Fibroblast of skin of right biceps (primary cell): ENCODE measurements at places on chromosomes 4 and X.

GRCh38 chr4:40648131-40648530 lies 18.5 kb upstream of the RBM47 start:
- peak; percentile 44 for DNase-seq

DNA sequence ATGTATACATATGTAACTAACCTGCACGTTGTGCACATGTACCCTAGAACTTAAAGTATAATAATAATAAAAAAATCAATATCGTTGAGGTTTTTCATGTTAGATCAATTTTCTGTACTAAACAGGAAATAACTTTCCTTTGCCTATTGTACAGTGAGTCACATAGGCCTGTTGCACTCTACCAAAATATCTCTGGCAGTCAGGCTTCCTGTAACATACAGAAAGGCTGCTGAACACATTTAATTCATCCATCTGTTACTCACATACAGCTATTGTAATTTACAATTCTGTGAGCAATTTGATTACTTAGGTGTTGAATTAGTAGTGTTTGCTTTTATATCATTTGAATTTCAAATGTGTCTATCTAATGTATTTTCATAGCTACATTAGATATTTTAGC lies 427.8 kb downstream of the TMA16 start:
- DNase-seq = no peak

- DNase-seq = no peak
Observed at GRCh38 chr4:89316211-89316610, 8.6 kb upstream of the GPRIN3 start.

DNA sequence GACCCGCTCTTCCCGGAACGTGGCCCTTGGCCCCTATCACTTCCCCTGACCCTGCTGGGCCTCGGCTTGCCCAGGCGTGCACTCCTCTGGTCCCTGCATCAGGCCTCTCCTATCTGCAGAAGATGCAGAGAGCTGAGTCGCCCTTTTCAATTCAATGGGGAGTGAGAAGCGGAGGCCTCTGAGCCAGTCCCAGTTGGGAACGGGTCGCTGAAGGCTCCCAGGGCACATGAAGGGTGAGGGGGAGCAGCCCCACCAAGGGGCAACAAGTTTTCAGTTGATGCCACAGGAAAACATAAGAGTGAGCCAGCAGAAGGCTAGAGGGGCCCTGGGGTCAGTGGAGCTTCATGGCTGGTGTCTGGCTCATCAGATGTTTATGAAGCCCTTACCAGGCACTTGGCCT lies 17.1 kb downstream of the PSAPL1 start:
- DNase-seq = no peak

DNA sequence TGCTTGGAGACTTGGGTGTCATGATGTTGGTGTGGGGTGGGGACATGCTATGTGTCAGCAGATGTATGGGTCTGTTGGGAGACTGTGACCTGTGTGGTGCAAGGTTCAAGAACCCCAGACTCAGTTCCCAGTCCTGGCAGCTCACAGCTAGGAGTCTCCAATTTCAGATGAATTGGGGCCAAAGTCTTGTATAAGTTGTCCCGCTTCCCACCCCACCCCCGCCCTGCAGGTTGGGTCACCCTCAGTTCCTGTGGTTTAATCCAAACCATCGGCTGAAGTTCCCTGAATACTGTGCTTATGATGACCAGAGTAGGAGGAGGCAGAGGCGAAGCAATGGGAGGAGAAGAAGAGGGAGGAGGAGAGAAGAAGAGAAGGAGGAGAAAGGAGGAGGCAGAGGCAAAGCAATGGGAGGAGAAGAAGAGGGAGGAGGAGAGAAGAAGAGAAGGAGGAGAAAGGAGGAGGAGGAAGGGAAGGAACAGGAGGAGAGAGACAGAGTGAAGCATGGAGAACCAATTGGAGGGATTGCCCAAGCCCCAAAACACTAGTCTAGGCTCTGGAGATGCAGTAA lies 112.6 kb downstream of the EFNB1 start:
- DNase-seq = peak; percentile 34
